Amniotic stem cell (primary cell): ENCODE measurements at places on chromosomes 11 and 22.

GRCh38 chr11:36507824-36508489 lies 2.1 kb downstream of the TRAF6 start:
- DNase-seq = no peak

GRCh38 chr22:48644108-48644507 lies 1183.6 kb downstream of the BRD1 start:
- DNase-seq = no peak

GRCh38 chr11:17385926-17386325 lies 2.5 kb downstream of the KCNJ11 start:
- DNase-seq = no peak

- DNase-seq = no peak
Observed at GRCh38 chr22:27499121-27499520, 302.4 kb downstream of the MN1 start.

DNA sequence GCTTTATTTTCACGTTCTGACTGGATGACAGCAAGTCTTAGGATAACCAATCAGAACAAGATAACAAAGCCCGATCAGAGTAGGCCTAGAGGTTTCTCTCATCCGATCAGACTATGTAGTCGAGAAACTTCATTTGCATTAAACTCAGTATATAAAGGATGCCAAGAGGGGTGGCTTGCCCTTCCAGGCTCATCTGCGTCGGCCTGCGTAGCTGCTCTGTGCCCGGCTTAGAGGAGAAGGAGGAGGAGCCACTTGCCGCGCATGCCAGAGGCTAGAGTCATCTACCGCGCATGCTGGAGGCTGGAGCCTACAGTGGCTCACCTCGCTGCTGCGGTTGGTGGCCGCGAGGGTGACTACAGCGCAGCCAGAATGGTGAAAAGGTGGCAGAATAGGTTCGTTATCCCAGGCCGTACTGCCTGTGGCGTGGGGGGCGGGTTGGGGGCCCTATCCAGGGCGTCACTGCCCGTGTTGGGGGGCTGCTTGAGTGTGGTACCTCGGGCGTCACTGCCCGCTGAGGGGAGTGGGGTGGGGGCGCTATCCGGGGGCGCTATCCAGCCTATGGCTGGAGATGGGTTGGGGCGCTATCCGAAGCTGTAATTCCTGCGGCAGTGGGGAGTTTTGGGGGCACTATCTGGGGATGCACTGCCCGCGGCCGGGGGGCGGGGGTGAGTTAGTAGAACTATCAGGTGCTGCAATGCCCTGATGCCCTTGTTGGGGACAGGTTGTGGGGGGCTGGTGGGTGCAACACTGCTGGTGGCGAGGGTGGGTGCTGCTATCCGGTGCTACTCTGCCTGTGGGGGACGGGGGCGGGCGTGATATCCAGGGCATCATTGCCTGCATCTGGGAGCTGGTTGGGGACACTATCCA lies at the start of gene RFPL2:
Gene RFPL2 (minus strand): TSS at position 218 of the 867 bp plus-strand sequence. CDS start 2,622 bp downstream, outside the sequence.
- no peak for DNase-seq

DNA sequence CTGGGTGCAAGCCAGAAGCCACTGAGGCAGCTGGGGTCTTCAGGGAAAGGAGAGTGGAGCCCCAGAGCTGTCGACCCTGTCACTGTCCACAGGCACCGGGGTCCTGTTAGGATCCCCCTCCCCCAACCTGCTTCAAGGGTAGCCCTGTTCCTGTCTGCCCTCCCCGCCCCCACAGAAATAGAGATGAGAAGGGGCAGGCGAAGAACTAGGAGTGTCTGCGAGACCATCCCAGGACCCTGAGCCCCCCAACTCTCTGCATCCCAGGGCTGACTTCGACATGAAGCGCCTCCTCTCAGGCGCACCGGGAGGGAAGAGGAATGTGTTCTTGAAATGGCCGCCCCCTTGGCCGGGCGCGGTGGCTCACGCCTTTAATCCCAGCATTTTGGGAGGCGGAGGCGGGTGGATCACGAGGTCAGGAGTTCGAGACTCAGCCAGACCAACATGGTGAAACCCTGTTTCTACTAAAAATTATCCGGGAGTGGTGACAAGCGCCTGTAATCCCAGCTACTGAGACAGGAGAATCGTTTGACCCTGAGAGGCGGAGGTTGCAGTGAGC lies 607 bp upstream of the ZNF70 start:
- DNase-seq = no peak
